ENCODE measurements at places on chromosomes 5 and 9.
A peak's percentile ranks its signal among the peaks of the same experiment; 100 is the strongest.

GRCh38 chr5:179393078-179393477, 47.8 kb upstream of the ADAMTS2 start:
- no peak for DNase-seq

- peak; percentile 60 for DNase-seq
Measured at GRCh38 chr9:98010445-98010844, 27.3 kb downstream of the ANP32B start.

- peak; percentile 56 for DNase-seq
Measured at GRCh38 chr5:2738156-2738699, 13.2 kb downstream of the IRX2 start.

GRCh38 chr9:98218562-98219363, 26.3 kb upstream of the CORO2A start:
- DNase-seq, result peak; percentile 84

DNA sequence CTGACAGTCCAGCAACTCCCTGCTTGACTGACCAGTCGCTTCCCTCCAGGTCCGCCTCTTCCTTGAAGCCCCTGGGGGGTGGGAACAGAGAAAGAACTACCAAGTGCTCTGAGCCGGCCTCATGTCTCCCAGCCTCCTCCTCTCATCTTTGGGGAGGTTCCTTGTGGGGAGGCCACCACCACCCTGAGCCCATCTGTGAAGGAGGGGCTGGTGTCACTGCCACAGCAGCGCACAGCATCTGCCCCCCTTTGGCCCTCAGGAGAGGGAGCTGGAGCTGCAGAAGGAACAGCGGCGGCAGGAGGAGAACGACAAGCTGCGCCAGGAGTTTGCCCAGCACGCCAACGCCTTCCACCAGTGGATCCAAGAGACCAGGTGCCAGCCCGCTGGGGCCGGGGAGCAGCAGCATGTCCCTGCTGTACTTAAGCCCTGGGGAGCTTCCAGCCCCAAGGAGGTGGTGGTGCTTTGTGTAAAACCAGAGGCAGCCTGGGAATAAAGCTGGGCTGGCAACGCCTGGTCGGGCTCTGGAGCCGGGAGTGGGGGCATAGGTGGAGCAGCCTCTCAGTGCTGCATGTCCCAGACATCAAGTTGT, 29.4 kb downstream of the DYNC2I2 start:
- DNase-seq, result peak; percentile 39

Measured in H7 (cell line).